ENCODE measurements at places on chromosomes 2 and 18.

DNA sequence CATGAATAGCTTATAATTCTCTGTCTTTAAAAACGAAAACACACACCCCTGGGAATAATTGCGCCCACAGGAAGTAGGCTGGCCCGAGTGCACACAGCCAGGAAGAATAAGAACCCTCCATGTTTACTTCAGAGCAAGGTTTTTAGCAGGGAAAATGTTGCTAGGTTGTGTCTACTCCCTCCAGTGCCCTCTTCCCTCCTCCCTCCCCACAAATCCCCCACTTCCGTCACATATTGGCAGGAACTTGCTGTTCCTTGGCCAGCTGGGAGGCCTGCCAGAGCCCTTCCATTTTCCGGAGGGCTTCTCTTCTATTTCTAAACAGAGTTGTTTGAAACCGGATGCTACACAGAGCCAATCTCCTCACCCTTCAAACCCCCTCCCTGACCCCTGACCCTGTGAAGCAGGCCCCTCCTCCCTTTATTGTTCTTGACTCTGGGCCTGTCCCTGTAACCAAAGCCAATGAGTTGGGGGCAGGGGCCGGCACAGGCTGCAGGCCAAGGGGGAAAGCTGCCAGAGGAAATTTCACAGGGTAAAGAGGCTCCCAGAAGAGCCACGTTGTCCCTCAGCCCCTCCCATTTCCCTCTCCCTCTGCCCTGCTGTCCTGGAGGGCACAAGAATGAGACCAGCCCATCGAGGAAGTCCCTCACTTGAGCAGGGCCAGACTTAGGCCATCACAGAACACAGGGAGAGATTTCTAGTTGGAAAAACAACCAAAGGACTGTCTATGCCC, 49.8 kb upstream of the LGALSL start:
- peak overlapping the region; percentile 19 for H3K27ac ChIP-seq
- no peaks in the 10 kb centered on the region for H3K36me3 ChIP-seq
- peak; percentile 9 for DNase-seq

GRCh38 chr2:125313806-125314205, 1288.7 kb downstream of the CNTNAP5 start:
- no peak overlapping the region for H3K27ac ChIP-seq
- DNase-seq, result no peak
- no peaks in the 10 kb centered on the region for H3K36me3 ChIP-seq
- H3K4me1 ChIP-seq, result no peaks in the 10 kb centered on the region
- no peak overlapping the region for H3K4me3 ChIP-seq

- peaks cover 37% of the 10 kb centered on the region for H3K27me3 ChIP-seq
- no peak overlapping the region for H3K4me3 ChIP-seq
- no peaks in the 10 kb centered on the region for H3K36me3 ChIP-seq
- no peaks in the 10 kb centered on the region for H3K4me1 ChIP-seq
Measured at GRCh38 chr2:237858294-237859081, 935 bp upstream of the RAMP1 start.

DNA sequence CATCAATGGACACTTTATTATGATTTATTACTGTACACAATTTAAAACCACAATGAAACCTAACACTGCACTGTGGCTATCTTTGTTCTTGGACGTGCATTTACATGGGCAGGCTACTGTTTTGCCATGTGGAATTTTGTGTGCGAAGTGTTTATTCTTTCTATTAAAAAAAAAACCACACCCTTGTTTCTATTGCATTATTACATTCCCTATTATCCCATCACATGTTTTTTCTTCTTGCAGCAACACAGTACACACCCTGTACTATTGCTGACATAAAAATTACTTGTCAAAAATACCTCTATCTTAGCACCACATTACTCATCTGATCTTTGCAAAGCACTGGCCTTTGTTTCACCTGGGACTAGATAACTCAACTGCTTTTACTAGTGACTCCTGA, 1.5 kb downstream of the RNF152 start:
- peaks cover 10% of the 10 kb centered on the region for H3K4me1 ChIP-seq
- no peak overlapping the region for H3K27ac ChIP-seq
- H3K4me3 ChIP-seq, result no peak overlapping the region

DNA sequence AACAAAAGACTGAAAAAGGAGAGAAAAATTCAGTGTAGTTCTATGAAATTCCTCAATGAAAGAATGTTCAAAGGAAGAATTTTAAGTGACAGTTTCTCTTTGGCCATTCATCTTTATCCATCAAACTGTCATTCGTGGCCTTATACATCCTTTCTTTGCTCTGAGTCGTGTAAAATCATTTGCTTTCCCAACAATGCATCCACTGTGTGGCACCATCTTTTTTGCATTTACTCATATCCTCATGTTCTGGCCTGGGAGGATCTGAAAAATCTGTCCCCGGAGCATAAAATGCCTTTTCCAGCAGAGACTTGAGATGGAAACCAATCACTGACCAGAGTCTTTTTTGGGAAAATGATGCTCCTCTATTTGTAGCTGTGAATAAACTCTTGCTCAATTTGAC, 240.3 kb upstream of the ETAA1 start:
- no peak overlapping the region for H3K27ac ChIP-seq
- H3K4me1 ChIP-seq, result no peaks in the 10 kb centered on the region
- DNase-seq, result no peak
- H3K36me3 ChIP-seq, result no peaks in the 10 kb centered on the region
- H3K4me3 ChIP-seq, result no peak overlapping the region

DNA sequence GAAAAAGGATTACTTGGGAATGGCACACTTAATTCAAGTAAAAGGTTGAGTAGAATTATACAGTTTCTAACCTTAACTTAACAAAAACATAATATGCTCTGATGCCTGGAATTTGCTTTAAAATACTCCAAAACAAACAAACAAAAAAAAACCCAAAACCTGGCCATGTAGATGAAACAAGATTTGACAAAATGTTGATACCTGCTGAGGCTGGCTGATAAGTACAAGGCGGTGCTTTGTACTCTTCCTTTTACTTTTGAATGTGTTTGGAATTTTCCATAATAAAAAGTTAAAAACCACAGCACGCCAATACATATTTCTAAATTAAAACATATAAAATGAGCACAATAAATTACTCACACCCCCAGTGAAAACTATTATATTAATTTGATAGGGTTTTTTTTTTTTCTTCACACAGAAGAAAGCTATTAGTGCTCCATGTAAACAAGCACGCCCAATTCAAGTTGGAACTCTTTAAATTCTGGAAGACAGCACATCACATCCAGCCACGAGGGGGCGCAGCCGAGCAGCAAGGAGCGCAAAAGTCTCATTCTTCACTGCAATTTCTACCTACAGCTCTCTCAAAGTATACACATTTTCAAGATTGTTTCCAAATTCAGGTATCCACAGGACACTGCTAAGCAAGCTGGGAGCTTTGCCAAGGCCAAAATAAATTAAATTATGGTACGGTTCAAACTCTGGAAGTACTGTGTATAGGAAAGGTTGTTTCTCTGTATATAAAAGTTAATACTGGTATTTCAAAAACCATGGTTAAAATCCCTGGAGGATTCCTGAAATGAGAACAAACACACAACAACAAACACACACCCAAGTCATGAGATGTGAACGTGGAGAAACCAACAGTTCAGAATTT, 7.5 kb downstream of the SERTAD2 start:
- H3K27ac ChIP-seq, result no peak overlapping the region
- peak; percentile 81 for DNase-seq
- no peaks in the 10 kb centered on the region for H3K27me3 ChIP-seq
- H3K4me3 ChIP-seq, result no peak overlapping the region
- H3K36me3 ChIP-seq, result peaks cover 7% of the 10 kb centered on the region

GRCh38 chr2:179636100-179636980, 225.1 kb downstream of the ZNF385B start:
- no peak overlapping the region for H3K27ac ChIP-seq
- no peaks in the 10 kb centered on the region for H3K36me3 ChIP-seq
- no peak overlapping the region for H3K4me3 ChIP-seq

DNA sequence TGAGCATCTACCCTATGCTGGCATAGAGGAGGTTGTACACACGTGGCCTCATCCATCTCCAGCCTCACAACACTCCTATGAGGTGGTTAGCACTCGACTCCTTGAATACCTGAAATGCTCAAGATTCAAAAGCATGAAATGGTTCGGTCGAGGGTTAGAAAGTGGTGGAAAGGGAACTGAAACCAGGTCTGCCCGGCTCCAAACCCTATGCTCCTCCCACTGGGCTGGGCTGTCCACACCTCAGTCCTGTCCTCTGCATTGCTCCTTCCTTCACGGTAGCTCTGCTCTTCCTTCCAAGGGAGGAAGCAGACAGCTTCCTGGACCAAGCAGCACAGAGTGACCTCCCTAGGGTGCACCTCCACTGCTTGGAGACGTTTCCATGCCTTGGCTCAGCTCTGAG, 565.2 kb upstream of the ID2 start:
- no peak overlapping the region for H3K27ac ChIP-seq
- no peaks in the 10 kb centered on the region for H3K27me3 ChIP-seq
- H3K36me3 ChIP-seq, result no peaks in the 10 kb centered on the region
- H3K4me3 ChIP-seq, result no peak overlapping the region

- peaks cover 21% of the 10 kb centered on the region for H3K4me1 ChIP-seq
- no peaks in the 10 kb centered on the region for H3K36me3 ChIP-seq
- no peak overlapping the region for H3K27ac ChIP-seq
- H3K4me3 ChIP-seq, result no peak overlapping the region
- no peak for DNase-seq
- no peaks in the 10 kb centered on the region for H3K27me3 ChIP-seq
Measured at GRCh38 chr2:165069151-165069550, 113.8 kb upstream of the SLC38A11 start.

GRCh38 chr2:217638031-217638430, 364.8 kb downstream of the TNS1 start:
- no peak overlapping the region for H3K27ac ChIP-seq
- H3K36me3 ChIP-seq, result no peaks in the 10 kb centered on the region
- H3K4me3 ChIP-seq, result no peak overlapping the region
- no peaks in the 10 kb centered on the region for H3K4me1 ChIP-seq

- no peak for DNase-seq
- no peaks in the 10 kb centered on the region for H3K36me3 ChIP-seq
- no peaks in the 10 kb centered on the region for H3K27me3 ChIP-seq
- no peak overlapping the region for H3K27ac ChIP-seq
- no peaks in the 10 kb centered on the region for H3K4me1 ChIP-seq
- no peak overlapping the region for H3K4me3 ChIP-seq
Measured at GRCh38 chr2:141341444-141341843, 789.4 kb downstream of the LRP1B start.

GRCh38 chr2:240250150-240250984, 109.9 kb upstream of the OTOS start:
- H3K36me3 ChIP-seq, result no peaks in the 10 kb centered on the region
- peaks cover 7% of the 10 kb centered on the region for H3K4me1 ChIP-seq
- no peaks in the 10 kb centered on the region for H3K27me3 ChIP-seq
- no peak overlapping the region for H3K27ac ChIP-seq
- H3K4me3 ChIP-seq, result no peak overlapping the region

DNA sequence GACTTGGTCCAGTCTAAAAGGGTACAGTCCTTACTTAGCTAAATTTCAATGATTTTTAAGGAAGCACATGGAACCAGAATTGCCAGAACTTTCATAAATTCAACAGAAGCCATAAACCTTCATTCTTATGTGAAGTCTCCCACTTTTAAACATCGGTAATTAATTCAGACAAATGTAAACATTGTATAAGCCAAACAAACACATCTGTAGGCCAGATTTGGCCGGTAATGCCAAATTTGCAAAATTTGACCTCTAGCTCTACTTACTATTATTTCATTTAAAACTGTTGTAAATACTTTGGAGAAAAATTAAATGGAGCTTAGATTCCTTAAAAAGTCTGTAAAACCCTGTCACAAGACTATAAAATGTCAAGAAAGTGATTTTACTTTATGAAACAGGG, 83.2 kb upstream of the GALNT5 start:
- H3K27me3 ChIP-seq, result no peaks in the 10 kb centered on the region
- H3K4me3 ChIP-seq, result no peak overlapping the region
- H3K36me3 ChIP-seq, result no peaks in the 10 kb centered on the region
- H3K4me1 ChIP-seq, result no peaks in the 10 kb centered on the region

DNA sequence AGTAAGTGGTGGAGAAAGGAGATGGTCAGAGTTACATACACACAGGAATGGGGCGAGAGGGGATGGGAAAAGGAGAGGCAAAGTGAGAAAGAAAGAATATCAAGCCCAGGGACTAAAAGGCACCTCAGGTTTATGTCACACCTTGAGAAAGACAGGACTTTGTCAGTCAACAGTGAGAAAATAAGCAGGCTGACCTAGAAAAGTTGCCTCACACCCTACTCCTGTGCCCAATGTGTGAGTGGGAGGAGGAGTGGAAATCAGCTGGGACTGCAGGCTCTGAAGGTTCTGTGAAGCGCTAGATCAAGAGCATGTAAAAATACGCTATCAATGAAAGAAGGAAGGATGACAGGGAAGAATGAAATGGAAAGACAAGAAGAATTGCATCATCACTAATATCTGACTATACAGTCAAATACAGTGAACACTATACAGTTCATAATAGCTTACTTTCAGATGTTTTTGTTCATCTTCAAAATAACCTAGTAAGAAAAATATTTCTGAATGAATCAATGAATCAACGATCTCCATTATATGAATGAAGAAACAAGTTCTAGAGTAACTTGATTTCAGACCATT, 10.7 kb downstream of the VPS54 start:
- H3K4me3 ChIP-seq, result no peak overlapping the region
- no peaks in the 10 kb centered on the region for H3K36me3 ChIP-seq
- no peak overlapping the region for H3K27ac ChIP-seq
- no peak for DNase-seq
- no peaks in the 10 kb centered on the region for H3K4me1 ChIP-seq
- no peaks in the 10 kb centered on the region for H3K27me3 ChIP-seq

GRCh38 chr2:170098626-170099312, 79.2 kb upstream of the MYO3B start:
- no peak for DNase-seq
- H3K4me3 ChIP-seq, result no peak overlapping the region
- H3K27ac ChIP-seq, result no peak overlapping the region

DNA sequence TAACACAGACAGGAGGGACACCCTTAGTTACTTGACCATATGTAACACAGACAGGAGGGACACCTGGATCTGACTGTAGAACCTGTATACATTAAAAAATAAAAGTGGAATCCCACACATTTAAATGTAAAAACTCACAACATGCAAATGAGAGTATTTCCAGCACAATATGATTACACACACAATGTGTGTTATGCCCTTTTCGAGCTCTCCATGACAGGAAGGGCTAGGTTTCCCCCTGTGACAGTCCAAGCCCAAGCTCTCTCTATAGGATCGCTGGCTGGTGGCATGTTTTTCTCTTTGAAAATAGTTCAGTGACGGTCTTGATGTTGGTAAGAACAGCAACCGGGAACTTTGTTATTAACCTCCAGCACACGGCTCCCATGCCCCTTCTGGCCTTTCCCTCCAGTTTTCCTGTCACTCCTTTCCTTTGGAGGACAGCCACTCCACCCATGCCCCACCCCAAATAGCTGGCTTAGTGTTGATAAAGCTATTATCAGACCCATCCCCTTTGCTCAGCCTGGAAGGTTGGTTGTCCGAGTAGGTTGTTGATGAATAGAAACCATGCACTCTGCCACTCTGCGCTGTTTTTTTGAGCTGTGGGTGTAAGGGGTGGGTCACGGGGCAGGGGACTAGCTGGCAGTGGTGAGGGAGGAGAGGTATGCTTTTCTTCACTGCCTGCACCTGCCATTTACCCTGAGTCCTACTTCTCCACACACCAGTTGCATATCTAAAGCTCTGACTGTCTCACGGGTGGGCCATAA, 2.7 kb downstream of the RASGRP3 start:
- no peak for DNase-seq
- no peaks in the 10 kb centered on the region for H3K27me3 ChIP-seq
- peaks cover 10% of the 10 kb centered on the region for H3K4me1 ChIP-seq
- H3K27ac ChIP-seq, result no peak overlapping the region
- H3K36me3 ChIP-seq, result no peaks in the 10 kb centered on the region

Data from thymus (tissue), 14 donors.